CD4-positive, alpha-beta T cell treated with Interleukin-10 for 1 hour (primary cell): ENCODE measurements at places on chromosomes 6 and 20.

- DNase-seq, result no peak
These were observed 27.1 kb upstream of the KIAA1586 start for GRCh38 chr6:57019434-57019833.

GRCh38 chr6:16985513-16986284 is 116.2 kb upstream of the STMND1 start:
- no peak for DNase-seq

GRCh38 chr6:7155871-7156579 is 48.3 kb downstream of the RREB1 start:
- no peak for DNase-seq

- DNase-seq, result no peak
These were observed 11.6 kb downstream of the LAMA5 start for GRCh38 chr20:62355516-62355877.

DNA sequence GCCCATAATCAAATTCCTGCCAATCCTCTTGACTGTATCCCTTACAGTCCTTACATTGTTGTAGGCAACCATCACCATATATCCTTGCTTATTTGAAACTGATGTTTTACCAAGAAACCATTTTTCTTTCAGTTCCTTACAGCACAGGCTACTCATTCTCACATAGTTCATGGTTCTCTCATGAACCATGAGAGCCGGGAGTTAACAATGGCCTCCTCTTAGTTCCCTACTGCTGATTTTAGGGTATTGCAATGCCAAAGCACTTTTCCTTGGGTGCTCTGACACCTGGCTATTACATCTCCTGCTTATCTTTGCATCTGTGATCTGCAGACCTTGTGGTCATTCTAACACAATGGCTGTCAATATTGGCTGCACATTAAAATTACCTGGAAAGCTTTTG is 133.4 kb downstream of the MYB start:
- DNase-seq, result no peak
